ENCODE measurements at places on chromosomes 5 and 9.
A peak's percentile ranks its signal among the peaks of the same experiment; 100 is the strongest.

- H3K4me3 ChIP-seq = no peak overlapping the region
- no peaks in the 10 kb centered on the region for H3K4me1 ChIP-seq
- H3K27me3 ChIP-seq = no peaks in the 10 kb centered on the region
- no peak overlapping the region for H3K27ac ChIP-seq
- no peaks in the 10 kb centered on the region for H3K36me3 ChIP-seq
These were observed 5.2 kb downstream of the MEF2C start for GRCh38 chr5:88877826-88878225.

GRCh38 chr5:175418251-175418650 is 25.7 kb downstream of the DRD1 start:
- H3K36me3 ChIP-seq = no peaks in the 10 kb centered on the region
- no peaks in the 10 kb centered on the region for H3K4me1 ChIP-seq
- H3K27me3 ChIP-seq = peaks cover 1% of the 10 kb centered on the region
- no peak for DNase-seq
- H3K27ac ChIP-seq = no peak overlapping the region

DNA sequence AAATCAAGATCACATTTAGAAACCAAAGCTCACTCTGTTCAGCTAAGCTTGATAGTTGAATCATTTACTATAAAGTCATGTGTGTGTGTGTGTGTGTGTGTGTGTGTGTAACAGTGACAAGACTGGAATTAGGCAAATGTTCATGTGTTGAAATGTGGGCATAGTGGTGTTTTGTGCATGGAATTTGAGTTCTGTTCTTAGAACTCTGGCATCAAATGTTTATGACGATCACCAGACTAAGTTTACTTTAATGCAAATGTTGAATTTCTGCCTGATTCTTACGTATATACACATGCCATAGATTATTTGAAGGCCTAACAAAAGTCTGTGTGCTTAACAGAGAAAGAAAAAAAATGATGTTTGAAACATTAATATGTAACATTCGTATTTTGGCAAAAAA is 72.8 kb upstream of the COL5A1 start:
- H3K27me3 ChIP-seq = no peaks in the 10 kb centered on the region
- H3K36me3 ChIP-seq = no peaks in the 10 kb centered on the region
- no peaks in the 10 kb centered on the region for H3K4me1 ChIP-seq
- no peak for DNase-seq
- H3K4me3 ChIP-seq = no peak overlapping the region

DNA sequence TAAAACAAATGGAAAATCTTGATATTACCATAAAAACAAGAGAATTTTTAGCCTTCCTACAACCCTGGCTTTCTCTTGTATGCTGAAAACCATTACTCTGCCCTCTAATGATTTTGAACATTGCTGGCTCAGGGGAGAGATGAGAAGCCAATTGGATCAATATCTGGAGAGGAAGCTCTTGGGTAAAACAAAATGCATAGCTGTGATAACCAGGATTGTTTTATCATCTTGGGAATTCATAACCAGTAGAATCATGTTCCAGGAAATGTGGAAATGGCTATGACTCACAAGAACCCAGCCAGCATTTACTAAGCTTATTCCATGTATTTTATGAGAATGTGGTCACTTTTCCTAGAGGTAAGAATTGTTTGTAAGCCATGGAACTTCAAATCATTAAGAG is 51.1 kb upstream of the CTNND2 start:
- no peak for DNase-seq
- H3K36me3 ChIP-seq = no peaks in the 10 kb centered on the region
- H3K4me3 ChIP-seq = no peak overlapping the region
- H3K4me1 ChIP-seq = no peaks in the 10 kb centered on the region

DNA sequence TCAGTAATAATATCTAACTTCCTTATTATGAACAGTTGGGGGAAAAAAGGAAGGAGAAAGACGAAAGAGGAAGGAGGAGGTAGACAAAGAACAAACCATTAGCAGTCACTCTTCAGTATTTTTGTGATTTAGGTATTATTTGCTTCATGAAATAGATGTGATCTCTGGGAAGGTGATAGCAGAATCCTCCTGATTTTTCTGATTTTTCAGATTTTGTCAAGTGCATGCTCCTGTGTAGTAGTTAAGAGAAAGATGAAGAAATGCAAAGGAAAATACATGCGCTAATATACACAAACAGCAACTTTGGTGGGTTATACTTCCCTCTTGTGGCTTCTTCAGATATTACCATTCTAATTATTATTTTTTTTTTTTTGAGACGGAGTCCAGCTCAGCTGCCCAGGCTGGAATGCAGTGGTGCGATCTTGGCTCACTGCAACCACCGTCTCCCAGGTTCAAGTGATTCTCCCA is 31.6 kb downstream of the LMNB1 start:
- no peak for DNase-seq
- H3K36me3 ChIP-seq = peaks cover 23% of the 10 kb centered on the region
- H3K27ac ChIP-seq = no peak overlapping the region

- H3K4me1 ChIP-seq = peaks cover 2% of the 10 kb centered on the region
- no peak overlapping the region for H3K4me3 ChIP-seq
- no peaks in the 10 kb centered on the region for H3K36me3 ChIP-seq
- H3K27me3 ChIP-seq = no peaks in the 10 kb centered on the region
These were observed 155.1 kb upstream of the DMRT1 start for GRCh38 chr9:686321-686813.

- no peaks in the 10 kb centered on the region for H3K4me1 ChIP-seq
- no peak overlapping the region for H3K27ac ChIP-seq
- no peak overlapping the region for H3K4me3 ChIP-seq
These were observed 47.1 kb upstream of the CTSL start for GRCh38 chr9:87678650-87679355.

DNA sequence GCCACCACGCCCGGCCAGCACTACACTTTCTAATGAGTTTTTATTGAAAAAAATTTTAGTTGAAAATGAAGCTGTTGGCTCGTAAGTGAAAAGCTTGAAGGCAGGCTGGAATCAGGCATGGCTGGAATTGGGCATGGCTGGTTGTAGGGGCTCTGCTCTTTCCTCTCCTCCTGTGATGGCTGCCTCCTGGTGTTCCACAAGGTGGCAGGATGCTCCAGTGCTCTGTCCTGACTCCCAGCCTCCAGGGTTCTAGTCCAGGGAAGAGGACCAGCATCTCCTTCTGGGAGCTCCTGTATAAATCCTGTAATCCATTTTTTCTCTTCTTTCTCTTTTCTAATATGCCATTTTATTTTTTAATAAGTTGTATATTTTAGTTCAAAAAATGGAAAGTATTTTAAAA is 57.2 kb upstream of the DHFR start:
- H3K4me3 ChIP-seq = no peak overlapping the region
- DNase-seq = peak; percentile 39
- no peaks in the 10 kb centered on the region for H3K27me3 ChIP-seq

DNA sequence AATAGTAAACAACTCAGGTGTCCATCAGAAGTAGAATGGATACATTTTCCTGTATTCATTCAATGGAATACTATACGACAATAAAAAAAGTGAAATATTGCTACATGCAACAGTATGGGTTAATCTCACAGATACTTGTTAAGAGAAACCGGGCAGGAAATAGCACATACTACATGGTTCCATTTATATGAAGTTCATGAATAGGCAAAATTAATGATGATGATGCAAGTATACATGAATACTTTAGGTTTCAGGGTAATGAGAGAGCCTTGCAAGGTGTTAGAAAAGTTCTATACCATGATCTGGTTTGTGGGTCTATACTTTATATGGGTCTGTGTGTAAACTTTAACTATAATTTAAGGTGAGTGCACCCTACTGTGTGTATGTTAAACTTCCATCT is 390.4 kb downstream of the ADGRV1 start:
- H3K36me3 ChIP-seq = no peaks in the 10 kb centered on the region
- no peaks in the 10 kb centered on the region for H3K4me1 ChIP-seq
- no peaks in the 10 kb centered on the region for H3K27me3 ChIP-seq
- H3K27ac ChIP-seq = no peak overlapping the region
- H3K4me3 ChIP-seq = no peak overlapping the region

DNA sequence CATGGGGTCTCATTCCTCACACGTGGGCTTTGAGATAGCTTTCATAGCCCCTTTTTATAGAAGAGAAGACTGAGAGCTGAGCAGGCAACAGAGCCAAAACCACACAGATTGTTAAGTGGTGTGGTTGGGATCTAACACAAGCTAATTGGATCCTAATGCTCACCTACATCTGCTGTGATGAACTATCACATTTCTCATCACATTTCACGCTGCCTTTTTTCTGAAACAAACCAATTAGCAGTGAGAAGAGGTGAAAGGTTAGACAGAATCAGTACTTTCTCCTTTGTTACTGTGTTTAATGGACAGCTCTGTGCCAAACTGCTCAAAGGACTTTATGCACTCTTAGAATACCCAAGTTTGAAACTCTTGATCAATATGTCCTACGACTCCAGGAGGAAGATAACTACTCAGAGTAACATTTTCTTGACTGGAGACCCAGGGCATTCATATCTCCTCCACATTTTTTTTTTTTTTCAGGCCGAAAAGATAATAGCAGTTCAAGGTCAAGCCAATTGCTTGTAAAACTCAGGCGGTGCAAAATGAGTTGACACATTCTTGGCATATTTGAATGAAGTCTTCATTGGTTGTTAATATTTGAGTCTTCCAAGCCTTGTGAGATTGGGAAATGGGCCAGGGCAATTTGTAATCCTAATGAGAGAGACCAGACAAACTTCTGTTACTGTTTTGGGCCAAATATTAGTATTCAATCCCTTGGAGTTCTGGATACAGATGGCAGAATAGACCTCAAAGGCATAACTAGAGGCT is 138.4 kb downstream of the KCTD16 start:
- no peak overlapping the region for H3K27ac ChIP-seq
- H3K4me1 ChIP-seq = no peaks in the 10 kb centered on the region
- H3K36me3 ChIP-seq = no peaks in the 10 kb centered on the region

GRCh38 chr9:99962680-99963261 is 56.3 kb downstream of the STX17 start:
- no peaks in the 10 kb centered on the region for H3K27me3 ChIP-seq
- no peaks in the 10 kb centered on the region for H3K4me1 ChIP-seq
- H3K27ac ChIP-seq = no peak overlapping the region
- DNase-seq = no peak
- H3K4me3 ChIP-seq = no peak overlapping the region

DNA sequence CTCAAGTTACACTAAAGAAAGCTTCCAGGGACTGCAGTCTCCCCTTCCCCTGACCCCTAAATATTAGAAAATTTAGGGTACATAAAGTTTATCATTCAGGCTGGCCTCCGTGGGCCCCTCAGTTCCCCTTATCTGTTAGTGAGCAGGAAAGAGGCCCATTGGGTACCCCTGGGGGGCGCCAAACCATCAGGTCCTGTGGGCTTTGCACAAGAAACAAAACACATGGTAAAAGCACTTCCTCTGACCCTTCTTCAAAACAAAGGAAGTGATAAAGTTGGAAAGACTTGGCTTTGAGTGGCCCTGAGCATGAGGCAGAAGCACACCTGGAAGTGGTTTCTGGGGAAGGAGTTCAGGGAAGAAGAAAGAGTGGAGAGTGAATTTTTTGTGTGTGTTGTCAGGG is 213.0 kb downstream of the SMARCA2 start:
- H3K4me1 ChIP-seq = no peaks in the 10 kb centered on the region
- H3K4me3 ChIP-seq = no peak overlapping the region
- no peaks in the 10 kb centered on the region for H3K27me3 ChIP-seq
- H3K27ac ChIP-seq = no peak overlapping the region

- no peaks in the 10 kb centered on the region for H3K36me3 ChIP-seq
- H3K27me3 ChIP-seq = peaks cover 2% of the 10 kb centered on the region
- DNase-seq = no peak
These were observed 6.4 kb upstream of the MEF2C start for GRCh38 chr5:88889189-88890069.

DNA sequence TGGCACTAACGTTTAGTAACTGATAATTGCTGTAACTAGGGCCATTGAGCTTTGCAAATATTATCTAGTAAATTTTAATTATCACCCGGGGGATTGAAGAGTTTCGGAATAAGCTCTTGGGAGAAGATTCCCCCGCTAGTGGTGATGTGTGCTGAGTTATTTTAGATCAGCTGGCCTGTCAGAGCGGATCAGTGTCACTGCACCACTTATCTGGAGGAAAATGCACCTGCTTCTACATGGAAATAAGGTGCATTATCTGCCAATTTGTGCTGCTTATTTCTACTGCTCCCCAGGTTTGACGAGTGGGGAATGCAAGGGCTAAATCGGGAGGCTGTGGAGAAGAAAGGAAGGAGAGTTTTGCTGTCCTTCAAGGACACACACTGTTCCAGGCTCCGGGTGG is 518.6 kb downstream of the TLE4 start:
- no peaks in the 10 kb centered on the region for H3K27me3 ChIP-seq
- DNase-seq = no peak
- no peaks in the 10 kb centered on the region for H3K4me1 ChIP-seq

GRCh38 chr5:92163906-92164305 is 780.8 kb upstream of the ARRDC3 start:
- H3K36me3 ChIP-seq = no peaks in the 10 kb centered on the region
- no peak overlapping the region for H3K27ac ChIP-seq
- H3K4me1 ChIP-seq = no peaks in the 10 kb centered on the region
- no peak overlapping the region for H3K4me3 ChIP-seq
- no peaks in the 10 kb centered on the region for H3K27me3 ChIP-seq

DNA sequence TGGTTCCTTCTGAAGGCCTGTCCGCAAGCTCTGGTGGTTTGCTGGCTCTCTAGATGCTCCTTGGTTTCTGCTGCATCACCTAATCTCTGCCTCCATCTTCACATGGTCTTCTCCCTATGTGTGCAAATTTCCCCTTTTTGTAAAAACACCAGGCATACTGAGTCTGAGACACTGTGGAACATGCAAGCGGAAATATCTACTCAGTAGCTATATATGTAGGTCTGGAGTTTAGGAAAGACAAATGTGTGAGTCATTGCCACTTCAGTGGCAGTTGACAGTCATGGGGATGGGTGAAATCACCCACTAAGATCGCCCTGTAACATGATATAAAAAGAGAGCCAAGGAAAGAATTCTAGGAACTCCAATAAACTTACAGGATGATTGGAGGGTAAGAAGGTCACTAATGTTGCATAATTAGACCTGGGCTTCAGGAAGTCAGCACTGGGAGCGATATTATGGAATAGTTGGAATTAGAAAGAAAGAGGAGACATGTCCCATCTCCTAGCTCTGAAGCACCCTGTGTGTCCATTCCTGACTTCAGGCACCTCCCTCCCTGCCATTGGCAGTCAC is 22.7 kb upstream of the UBLCP1 start:
- no peak overlapping the region for H3K27ac ChIP-seq
- H3K4me3 ChIP-seq = no peak overlapping the region
- H3K27me3 ChIP-seq = no peaks in the 10 kb centered on the region
- H3K4me1 ChIP-seq = no peaks in the 10 kb centered on the region

DNA sequence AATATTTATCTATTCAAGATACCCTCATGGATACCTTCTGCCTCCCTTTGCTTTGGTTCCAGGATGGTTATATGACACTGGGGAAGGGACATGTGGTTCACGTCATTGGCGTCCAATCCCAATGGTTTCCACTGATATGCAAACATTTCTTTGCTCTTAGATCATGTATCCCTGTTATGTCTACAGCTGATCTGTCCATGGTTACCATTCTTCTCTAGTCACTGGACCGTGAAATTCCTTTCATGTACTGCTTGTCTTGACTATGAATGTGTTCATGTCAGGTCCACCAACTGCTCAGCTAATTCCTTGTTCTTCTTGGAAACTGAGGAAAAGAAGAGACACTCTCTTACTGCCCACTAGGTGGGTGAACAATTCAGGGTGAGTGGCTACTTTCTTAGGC is 391.1 kb upstream of the ZNF608 start:
- no peak overlapping the region for H3K4me3 ChIP-seq
- no peak overlapping the region for H3K27ac ChIP-seq
- DNase-seq = no peak
- H3K36me3 ChIP-seq = no peaks in the 10 kb centered on the region

GRCh38 chr9:105415662-105415980 is 32.2 kb upstream of the FSD1L start:
- no peaks in the 10 kb centered on the region for H3K27me3 ChIP-seq
- H3K27ac ChIP-seq = no peak overlapping the region
- no peaks in the 10 kb centered on the region for H3K4me1 ChIP-seq
- DNase-seq = no peak
- H3K36me3 ChIP-seq = no peaks in the 10 kb centered on the region
- no peak overlapping the region for H3K4me3 ChIP-seq
